ENCODE measurements at places on chromosomes 2 and 18. TPM values are rescaled to one million over a fixed set of nuclear protein-coding genes. Genes with fewer than 3 reads are reported as not detected.

The VAMP8 gene
- polyA plus RNA-seq = 323 TPM

The ZCCHC2 gene
- polyA plus RNA-seq = 14.1 TPM

DNA sequence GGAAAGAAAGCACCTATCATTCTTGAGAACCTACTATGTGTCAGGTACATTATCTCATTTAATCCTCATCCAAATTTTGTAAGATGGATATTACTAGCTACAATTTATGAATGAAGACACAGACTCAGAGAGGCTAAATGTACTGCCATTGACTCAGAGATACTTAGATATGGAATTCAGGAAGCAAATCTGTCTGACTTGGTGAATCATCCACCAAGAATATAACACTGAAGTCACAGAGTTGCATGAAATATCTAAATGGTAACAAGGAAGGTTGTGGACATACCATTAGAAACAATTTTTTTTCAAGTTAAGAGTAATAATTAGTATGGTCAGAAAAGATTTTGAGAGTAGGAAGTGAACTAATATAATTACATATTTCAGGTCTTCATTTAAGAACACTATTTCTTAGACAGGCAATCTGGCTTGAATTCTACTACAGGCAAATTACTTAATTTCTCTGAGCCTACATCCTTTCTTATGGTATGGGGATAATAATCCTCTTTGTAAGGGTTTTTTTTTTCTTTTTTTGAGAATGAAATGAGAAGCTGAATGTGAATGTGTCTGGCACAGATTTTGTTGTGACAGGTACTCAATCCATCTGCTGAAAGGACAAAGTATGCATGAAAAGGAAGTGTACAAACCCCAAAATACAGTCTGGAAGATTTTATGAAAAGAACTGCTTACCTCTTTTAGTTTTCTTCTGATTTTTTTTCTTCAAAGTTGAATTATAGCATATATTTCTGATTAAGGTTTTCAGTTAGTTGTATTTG lies 14.8 kb upstream of the C2orf66 start:
- DNase-seq = no peak

The ZNF892 gene
- 1.6 TPM for polyA plus RNA-seq

Measured in keratinocyte (primary cell).